ENCODE measurements at places on chromosomes 12 and 14.
A peak's percentile ranks its signal among the peaks of the same experiment; 100 is the strongest.

DNA sequence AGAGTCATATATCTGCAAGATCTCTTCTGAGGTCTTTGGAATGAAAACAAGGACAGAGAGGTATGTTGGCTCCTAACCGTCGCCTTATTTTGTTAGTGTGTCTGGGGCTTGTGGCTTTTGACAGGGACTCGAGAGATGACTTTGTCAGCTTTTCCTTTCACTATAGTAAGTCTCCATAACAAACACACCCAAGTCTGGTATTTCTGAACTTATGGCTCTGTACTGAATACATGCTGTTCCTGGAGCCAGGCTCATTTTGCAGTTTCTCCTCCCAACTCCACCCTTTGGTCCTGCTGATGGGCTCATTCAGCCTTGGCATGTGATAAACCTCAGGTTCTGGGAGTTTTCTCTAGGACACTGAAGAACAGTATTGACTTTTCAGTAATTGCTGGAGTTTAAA, 27.7 kb upstream of the TMED10 start:
- DNase-seq = no peak

- DNase-seq = no peak
Observed at GRCh38 chr12:66903782-66904396, 225.0 kb upstream of the GRIP1 start.

DNA sequence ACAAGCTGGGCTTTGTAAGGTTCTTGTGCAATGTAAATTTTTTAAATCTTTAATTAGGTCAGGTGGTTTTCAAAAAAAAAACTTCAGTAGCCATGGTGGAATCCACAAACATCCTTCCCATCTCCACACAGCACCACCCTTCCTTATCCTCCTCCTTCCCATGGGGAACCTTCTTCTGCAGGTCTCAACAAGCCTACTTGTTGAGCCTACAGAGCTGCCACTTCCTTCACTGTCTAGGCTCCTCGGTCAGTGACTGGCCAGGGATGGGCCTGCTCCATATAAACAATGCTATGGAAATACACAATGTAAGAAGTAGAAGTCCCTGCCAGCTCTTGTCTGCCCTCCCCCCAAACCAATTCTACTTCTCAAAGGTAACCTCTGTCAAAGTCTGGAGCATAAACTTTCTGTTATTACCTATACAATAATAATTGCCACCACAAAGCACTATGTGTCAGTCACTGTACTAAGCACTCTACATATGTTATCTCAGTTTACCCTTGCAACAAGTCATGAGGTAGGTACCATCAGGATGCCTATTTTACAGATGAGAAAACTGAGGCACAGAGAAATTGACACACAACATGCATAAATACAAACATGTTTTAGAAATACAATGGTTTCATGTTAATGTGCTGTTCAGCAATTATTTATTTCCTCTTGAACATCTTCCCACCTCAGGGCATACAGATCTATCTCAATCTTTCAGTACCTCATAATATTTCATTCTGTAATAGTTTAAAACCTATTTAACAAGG, 17.4 kb downstream of the LIMA1 start:
- no peak for DNase-seq

GRCh38 chr14:91396959-91397815, 20.4 kb downstream of the CCDC88C start:
- DNase-seq = peak; percentile 76

DNA sequence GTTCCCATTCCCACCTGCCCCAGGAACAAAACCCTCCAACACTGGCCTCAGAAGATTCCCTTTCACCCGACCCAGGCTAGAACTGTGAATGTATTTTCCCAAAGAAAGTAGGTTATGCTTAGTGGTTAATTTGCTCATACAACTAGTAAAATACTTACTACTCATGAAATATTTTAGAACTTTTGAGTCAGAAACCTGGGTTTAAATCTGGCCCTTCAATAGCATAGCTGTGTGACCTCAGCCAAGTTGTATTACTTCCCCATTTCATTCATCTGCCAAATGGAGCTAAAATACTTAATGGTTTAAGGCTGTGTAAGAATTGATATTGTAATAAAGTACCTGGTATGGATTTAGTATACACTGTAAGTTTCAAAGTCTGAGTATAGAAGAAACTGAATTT, 69.1 kb upstream of the DNM1L start:
- no peak for DNase-seq

- no peak for DNase-seq
Observed at GRCh38 chr14:82080370-82080769, 546.7 kb upstream of the SEL1L start.

GRCh38 chr14:96711559-96712267, 85.5 kb upstream of the VRK1 start:
- DNase-seq = no peak

GRCh38 chr14:76371066-76371465, 4.9 kb upstream of the ESRRB start:
- no peak for DNase-seq

- DNase-seq = no peak
Observed at GRCh38 chr14:24741871-24742270, 107.9 kb upstream of the GZMB start.

- DNase-seq = no peak
Observed at GRCh38 chr14:56895154-56895553, 84.9 kb upstream of the OTX2 start.

GRCh38 chr12:74169607-74170006, 368.0 kb upstream of the ATXN7L3B start:
- DNase-seq = no peak

DNA sequence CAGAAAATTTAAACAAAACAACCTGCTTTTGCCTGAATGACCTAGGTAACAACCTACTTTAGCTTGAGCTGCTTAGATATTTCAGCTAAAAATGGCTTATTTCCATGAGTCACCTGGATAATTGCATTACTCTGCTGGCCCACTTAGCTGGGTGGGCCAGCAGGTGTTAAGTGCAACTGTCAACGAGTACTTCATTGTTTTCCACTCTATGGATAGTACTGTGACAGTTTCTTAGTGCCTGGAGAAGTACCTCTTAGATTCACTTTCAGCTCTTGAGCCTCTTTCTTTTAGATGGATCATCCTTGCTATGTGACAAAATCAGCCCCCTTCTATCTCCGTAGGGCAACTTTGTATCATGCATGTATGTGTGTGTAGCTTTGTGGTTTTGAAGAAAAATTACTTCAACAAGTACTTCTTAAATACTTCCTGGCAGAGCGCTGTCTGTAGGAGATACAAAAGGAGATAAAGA, 368.2 kb upstream of the ATP2B1 start:
- no peak for DNase-seq

GRCh38 chr12:69900720-69901131, 75.7 kb downstream of the MYRFL start:
- DNase-seq = peak; percentile 29

GRCh38 chr14:79825046-79825521, 386.2 kb downstream of the DIO2 start:
- no peak for DNase-seq

DNA sequence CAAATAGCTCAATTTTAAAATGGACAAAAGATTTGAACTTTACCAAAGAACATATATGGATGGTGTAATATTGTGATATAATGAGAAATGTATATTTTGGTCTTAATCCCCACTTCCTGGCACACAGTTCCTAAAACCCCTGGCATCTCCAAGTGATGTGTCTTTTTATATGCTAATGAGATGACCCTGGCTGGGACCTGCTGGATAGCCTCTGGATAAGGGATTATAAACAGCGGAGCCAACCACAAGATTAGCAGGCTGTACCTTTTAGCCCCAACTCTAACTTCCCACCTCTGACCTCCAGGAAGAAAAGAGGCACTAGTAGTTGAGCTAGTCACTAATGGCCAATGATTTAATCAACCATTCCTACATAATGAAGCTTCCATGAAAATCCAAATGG, 130.0 kb downstream of the DPF3 start:
- DNase-seq = no peak

GRCh38 chr14:102473559-102473958, 36.0 kb downstream of the ANKRD9 start:
- DNase-seq = no peak

DNA sequence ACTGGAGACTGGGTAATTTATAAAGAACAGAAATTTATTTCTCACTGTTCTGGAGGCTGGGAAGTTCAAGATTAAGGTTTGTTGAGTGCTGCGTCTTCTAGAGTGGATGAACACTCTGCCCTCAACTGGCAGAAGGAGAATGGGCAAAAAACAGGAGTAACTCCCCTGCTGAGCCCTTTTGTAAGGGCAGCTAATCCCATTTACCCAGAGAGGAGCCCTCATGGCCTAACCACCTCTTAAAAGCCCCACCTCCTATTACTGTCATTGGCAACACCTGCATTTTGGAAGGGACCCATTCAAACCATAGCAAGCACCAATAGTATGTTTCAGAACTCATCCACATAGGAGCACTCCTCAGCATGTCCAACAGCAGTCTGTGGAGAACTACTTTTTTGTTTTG, 47.4 kb downstream of the BORCS5 start:
- DNase-seq = no peak

DNA sequence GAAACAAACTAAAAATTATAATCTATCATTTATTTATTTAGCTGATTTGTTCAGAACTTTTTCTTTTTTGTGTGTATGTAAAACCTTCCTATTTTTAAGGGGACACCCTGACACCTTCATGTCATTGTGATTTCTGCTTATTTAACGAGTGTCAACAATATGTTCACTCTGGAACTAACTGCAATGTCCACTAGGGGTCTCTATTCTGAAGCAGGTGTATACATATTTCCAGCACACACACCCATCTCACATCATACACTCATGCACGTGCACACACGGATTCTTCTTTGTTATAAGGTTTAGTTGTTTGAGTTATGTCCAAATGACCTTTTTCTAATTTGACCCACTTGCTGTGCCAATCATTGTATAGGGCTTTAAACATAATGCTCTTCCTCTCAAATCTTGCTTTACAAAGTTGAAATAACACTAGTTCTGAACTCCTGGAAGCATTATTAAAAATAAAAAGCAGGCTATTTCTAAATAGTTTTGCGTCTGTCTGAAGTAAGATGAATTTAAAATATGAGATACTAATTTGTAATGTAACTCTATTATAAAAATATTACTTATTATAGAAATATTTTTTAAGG, 15.5 kb downstream of the E2F7 start:
- DNase-seq = peak; percentile 43
